ENCODE measurements at places on chromosomes 5 and 9.

DNA sequence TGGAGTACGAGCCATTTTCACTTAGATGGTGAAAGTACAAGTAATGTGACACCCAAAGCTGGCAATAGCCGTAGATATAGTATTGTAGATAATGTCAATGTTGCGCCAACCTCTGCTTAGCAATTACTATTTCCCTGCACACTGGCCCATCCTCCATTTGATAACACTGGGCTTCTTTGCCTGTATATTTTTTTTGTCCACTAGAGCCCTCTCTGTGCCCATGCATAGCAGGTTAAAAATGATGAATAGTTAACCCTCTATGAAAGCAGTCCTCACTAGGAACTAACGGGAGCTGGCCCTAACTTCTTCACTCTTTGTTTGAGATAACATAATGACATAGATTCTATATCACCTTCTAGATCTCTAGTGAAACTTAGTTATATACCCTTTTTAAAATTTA lies 416.8 kb downstream of the TUSC1 start:
- no peak for DNase-seq

- peak; percentile 28 for DNase-seq
Measured at GRCh38 chr5:103258957-103259704, 568 bp downstream of the MACIR start.

DNA sequence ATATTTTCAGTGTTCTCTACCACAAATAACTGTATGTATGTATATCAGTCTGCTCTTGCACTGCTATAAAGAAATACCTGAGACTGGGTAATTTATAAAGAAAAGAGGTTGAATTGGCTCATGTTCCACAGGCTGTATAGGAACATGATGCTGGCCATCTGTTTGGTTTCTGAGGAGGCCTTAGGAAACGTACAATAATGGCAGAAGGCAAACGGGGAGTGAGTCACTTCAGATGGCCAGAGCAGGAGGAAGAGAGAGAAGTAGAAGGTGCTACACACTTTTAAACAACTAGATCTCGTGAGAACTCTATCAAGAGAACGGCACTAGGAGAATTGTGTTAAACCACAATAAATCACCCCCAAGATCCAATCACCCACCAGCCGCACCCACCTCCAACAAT lies 121.7 kb downstream of the ADAMTS6 start:
- no peak for DNase-seq

- no peak for DNase-seq
Measured at GRCh38 chr5:135833961-135834638, 363 bp upstream of the SLC25A48 start.

DNA sequence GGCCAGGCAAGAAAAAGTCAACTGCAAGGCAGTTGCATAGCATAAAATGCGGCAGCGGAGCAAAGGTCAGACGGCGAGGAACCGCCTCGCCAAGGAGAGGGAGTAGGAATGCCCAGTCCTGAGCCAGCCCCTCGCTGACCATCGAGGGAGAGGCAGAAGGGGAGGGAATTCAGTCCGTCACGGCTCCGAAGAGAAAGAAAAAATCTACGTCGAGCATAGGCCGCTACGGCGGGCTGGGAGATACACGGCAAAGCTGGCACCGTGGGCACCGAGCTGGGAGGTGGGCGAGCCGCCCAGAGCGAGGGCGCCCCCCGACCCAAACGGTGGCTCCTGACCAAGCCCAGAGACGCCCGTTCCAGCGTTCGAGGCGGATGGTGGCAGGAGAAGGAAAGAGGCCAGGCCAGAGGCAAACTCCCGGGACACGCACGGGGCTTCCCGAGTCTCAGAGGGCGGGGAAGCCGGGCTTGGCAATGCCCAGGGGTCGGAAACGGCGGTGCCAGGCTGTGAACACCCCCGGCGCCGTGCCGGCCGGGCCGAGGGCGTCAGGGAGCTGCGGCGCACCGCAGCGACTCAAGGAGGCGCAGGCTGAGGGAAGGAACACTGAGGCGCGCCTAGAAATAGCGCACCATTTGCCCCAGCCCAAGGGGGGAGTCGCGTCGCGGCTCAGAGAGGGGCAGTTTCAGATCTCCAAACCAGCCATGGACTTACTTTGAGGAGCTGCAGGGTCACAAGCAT lies 518 bp downstream of the SPRY4 start:
- DNase-seq: peak; percentile 53

All from NCI-H1105 treated with DMSO at 0.1 percent for 48 hours (cell line).